Mesenchymal stem cell (in vitro differentiated cells and primary cell): ENCODE measurements at places on chromosomes 1 and 21.
A peak's percentile ranks its signal among the peaks of the same experiment; 100 is the strongest.

- peaks cover 2% of the 10 kb centered on the region for H3K4me1 ChIP-seq
- H3K27me3 ChIP-seq: peaks cover 27% of the 10 kb centered on the region
- H3K4me3 ChIP-seq: no peak overlapping the region
- H3K27ac ChIP-seq: no peak overlapping the region
These were observed 300.8 kb downstream of the RRAGC start for GRCh38 chr1:38558500-38559445.

DNA sequence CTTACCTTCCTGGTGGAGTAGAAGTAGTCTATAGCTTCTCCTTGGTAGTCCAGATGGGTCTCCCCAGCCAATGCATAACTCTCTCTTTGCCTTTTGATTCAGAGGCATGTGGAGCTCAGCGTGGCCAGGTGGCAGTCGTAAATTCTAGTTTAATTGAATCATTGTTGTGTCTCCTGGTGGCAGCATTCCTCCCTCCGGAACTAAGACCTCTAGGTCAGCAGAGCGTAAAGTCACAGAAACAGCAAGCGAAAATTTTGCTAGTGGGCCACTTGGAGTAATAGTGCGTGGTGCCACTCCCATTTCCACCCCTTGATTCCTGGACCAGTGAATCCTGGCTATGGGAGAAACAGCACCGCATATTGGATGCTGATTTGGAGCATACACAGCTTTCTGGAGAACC, 3.9 kb upstream of the TMPRSS2 start:
- H3K27me3 ChIP-seq: peaks cover 32% of the 10 kb centered on the region
- no peak for DNase-seq
- H3K4me3 ChIP-seq: no peak overlapping the region
- peaks cover 17% of the 10 kb centered on the region for H3K4me1 ChIP-seq
- no peaks in the 10 kb centered on the region for H3K36me3 ChIP-seq

DNA sequence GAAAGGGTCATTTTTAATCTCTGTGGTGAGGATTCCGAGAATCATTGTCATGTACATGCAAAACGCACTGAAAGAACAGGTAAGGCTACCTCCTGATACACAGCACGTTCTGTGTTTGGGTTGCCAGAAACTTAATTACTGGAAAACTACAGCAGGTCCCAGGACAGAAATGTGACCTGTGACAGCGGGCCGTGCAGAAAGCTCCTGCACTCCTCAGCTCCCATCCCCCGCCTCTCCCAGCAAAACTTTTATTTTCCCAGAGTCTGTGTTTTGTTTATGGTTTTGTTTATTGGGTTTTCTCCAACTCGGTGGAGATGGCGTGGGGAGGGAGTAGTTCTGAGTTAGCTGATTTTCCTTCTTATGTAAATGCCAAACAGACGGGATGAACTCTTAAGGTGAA, 44.7 kb downstream of the SLC44A3 start:
- no peaks in the 10 kb centered on the region for H3K27me3 ChIP-seq
- H3K27ac ChIP-seq: peak overlapping the region; percentile 94
- peaks cover 12% of the 10 kb centered on the region for H3K4me1 ChIP-seq
- peaks cover 10% of the 10 kb centered on the region for H3K36me3 ChIP-seq

- DNase-seq: no peak
- no peaks in the 10 kb centered on the region for H3K4me1 ChIP-seq
- H3K4me3 ChIP-seq: no peak overlapping the region
These were observed 199.0 kb downstream of the RPS6KC1 start for GRCh38 chr1:213250041-213250440.

DNA sequence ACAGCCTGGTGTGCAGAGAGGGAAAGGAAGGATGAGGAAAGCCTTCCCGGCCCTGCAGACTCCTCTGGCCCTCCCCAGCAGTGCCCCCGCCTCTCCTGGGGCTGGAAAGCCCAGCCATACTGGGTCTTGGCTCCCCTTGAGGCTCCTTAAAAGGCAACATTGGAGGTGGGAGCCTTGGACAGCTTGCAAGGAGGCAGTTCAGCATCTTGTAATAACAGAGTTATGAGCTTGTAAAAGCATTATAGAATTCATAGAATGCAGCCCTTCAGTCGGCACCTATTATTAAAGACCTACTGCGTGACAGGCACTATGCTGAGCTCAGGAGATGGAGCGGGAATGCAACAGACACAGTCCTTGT, 4.2 kb downstream of the TINAGL1 start:
- peaks cover 3% of the 10 kb centered on the region for H3K27me3 ChIP-seq
- H3K4me1 ChIP-seq: peaks cover 73% of the 10 kb centered on the region
- no peak overlapping the region for H3K4me3 ChIP-seq
- no peaks in the 10 kb centered on the region for H3K36me3 ChIP-seq
- H3K27ac ChIP-seq: peak overlapping the region; percentile 77
- no peak for DNase-seq

DNA sequence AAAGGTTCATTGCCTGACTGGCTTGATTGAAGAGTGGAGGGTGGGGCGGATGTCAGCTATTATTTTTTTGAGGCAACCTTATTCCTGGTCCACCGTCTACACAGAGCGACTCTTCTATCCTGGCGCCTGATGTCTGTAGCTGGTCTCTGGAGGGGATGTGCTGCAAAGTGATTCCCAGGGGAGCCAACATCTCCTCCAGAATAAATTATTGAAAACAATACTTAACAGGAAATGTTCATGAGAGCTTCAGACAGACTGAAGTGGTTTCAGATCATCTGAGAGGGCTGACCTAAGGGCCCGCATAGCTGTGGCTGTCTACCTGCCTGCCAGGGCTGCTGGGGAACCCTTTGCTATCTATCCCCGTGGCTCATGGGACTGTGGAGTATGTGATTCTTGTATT, 66.7 kb downstream of the TEX35 start:
- no peak for DNase-seq
- no peak overlapping the region for H3K27ac ChIP-seq
- peaks cover 2% of the 10 kb centered on the region for H3K4me1 ChIP-seq
- H3K27me3 ChIP-seq: no peaks in the 10 kb centered on the region
- no peaks in the 10 kb centered on the region for H3K36me3 ChIP-seq
- no peak overlapping the region for H3K4me3 ChIP-seq

- DNase-seq: no peak
- H3K4me3 ChIP-seq: no peak overlapping the region
- peaks cover 31% of the 10 kb centered on the region for H3K27me3 ChIP-seq
- H3K27ac ChIP-seq: no peak overlapping the region
- H3K36me3 ChIP-seq: no peaks in the 10 kb centered on the region
These were observed 48.7 kb downstream of the EIF2D start for GRCh38 chr1:206563367-206564207.

GRCh38 chr21:34593423-34593822, 21.5 kb downstream of the RCAN1 start:
- H3K36me3 ChIP-seq: no peaks in the 10 kb centered on the region
- no peak for DNase-seq
- H3K4me3 ChIP-seq: no peak overlapping the region
- H3K4me1 ChIP-seq: no peaks in the 10 kb centered on the region

DNA sequence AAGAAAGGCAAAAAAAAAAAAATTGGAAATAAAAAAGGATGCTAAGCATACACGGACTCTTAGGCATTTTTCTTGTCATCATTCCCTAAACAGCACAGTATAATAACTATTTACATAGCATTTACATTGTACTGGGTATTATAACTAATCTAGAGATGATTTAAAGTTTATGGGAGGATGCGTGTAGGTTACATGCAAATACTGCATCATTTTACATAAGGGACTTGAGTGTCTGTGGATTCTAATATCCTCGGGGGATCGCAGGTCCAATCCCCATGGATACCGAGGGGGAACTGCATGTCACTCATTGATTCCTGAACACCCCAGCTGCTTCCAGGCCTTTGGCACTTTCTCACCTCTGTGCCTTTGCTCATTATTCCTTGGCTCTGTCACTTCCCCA, 57.8 kb upstream of the SIPA1L2 start:
- no peak overlapping the region for H3K27ac ChIP-seq
- H3K27me3 ChIP-seq: no peaks in the 10 kb centered on the region
- H3K4me3 ChIP-seq: no peak overlapping the region

GRCh38 chr1:200294241-200294640, 115.6 kb downstream of the ZNF281 start:
- H3K36me3 ChIP-seq: no peaks in the 10 kb centered on the region
- H3K4me3 ChIP-seq: no peak overlapping the region
- no peaks in the 10 kb centered on the region for H3K27me3 ChIP-seq
- DNase-seq: no peak
- H3K27ac ChIP-seq: no peak overlapping the region
